A549 treated with RU486 at 1 μM for 4 hours (cell line): ENCODE measurements at places on chromosomes 5 and 9. TPM values are rescaled to one million over a fixed set of nuclear protein-coding genes. Genes with fewer than 3 reads are reported as not detected.

The PTCH1 gene
- 2.1 to 3.5 TPM (median 3.0 TPM) in 5 replicates for total RNA-seq

The GHR gene
- 0.07 TPM in 1 of 5 replicates, not detected in the others for total RNA-seq

The SGTB gene
- 6.3 to 8.2 TPM (median 7.5 TPM) in 5 replicates for total RNA-seq

The KIF12 gene
- total RNA-seq, result 1.4 to 2.7 TPM (median 2.1 TPM) in 5 replicates

The HEMGN gene
- not detected in 5 replicates for total RNA-seq

The RMRP gene
- total RNA-seq, result 8.3 to 13.4 TPM (median 12.5 TPM) in 3 of 5 replicates, not detected in the others

The PCDHB9 gene
- total RNA-seq, result 0.03 to 0.06 TPM in 2 of 5 replicates, not detected in the others

The ELOVL7 gene
- 6.6 to 13.7 TPM (median 12.4 TPM) in 5 replicates for total RNA-seq

The CTSV gene
- total RNA-seq, result 10.4 to 14.9 TPM (median 12.9 TPM) in 5 replicates

The HTR1A gene
- not detected in 5 replicates for total RNA-seq

The PCSK5 gene
- 0.81 to 1.2 TPM (median 1.0 TPM) in 5 replicates for total RNA-seq

The ZNF883 gene
- total RNA-seq, result 0.74 to 1.1 TPM (median 0.83 TPM) in 5 replicates

The MYOT gene
- not detected in 5 replicates for total RNA-seq

The GNA14 gene
- 0.06 TPM in 1 of 5 replicates, not detected in the others for total RNA-seq

The OBP2B gene
- not detected in 5 replicates for total RNA-seq
